Fibroblast of pulmonary artery (primary cell): ENCODE measurements at places on chromosomes 3 and 15.

DNA sequence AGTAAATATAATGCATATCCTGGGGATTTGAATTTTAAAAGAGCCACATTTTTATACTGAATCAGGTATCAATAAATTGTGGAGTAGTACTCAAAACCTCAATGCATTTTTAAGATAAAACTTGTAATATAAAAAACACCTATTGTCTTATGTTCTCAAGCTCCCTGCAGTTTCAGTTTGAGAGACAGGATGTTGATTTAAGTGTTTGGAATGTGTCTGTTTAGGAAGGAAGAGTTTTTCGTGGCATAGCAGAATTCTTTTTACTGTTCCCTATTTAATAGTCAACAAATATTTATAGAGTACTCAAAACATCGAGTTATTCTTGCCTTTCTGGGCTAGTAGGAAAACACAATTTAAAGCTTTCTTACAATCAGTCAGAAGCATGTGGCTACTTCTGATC lies 146.1 kb upstream of the BCHE start:
- peak; percentile 30 for DNase-seq

GRCh38 chr15:73599934-73600333 lies 33.3 kb downstream of the NPTN start:
- no peak for DNase-seq

DNA sequence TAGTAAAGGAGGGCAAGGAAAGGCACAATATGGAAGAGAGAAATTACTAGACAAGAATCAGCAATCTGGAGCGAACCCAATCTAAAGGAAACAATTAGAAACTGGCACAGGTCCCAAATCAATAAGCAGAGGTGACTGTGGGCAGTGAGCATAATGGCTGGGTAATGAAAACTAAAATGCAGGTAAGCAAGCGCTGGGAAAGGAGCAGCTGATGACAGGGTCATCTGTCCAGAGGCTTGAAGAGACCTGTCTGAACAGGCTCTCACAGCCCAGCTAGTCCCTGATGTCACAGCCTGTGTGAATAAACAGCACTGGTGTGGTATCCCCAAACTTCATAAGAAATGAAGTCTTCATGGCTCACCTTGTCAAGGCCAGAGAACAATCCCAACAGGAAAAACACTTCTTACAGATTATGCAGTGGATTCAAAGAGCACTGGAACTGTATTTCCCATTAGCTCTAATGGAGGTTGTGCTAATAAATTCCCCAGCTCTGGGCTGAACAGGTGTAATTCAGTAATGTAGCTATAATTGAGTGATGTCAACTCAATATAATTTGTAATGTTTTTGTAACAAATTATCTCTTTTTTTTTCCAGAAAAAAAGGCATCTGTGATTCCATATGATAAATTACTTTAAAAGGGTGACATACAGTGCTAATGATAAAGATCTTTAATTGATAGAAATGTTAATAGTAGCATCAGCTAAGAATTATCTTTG lies 197.3 kb downstream of the FHIT start:
- DNase-seq: no peak

DNA sequence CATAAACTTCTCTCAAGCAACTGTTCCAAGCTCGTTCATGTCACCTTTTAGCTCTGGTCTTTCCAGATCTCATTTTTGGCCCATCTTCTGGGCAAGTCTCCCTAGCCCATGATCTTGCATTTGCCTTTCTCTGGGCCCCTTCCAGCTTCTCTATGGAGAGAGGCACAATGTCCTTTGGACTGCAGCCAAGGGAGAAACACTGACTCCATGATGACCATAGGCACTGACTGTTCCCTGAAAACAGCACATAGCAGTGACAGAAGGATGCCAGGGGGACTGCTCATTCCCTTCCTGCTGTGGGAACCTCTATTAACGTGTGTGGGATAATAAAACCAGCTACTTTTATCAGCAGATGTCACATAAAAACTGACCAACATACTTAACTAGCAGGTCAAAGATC lies 60.3 kb downstream of the STRIT1 start:
- peak; percentile 87 for DNase-seq

- no peak for DNase-seq
Measured at GRCh38 chr3:117874028-117874690, 1160.5 kb downstream of the IGSF11 start.
